ENCODE measurements at places on chromosomes 6 and 20.

DNA sequence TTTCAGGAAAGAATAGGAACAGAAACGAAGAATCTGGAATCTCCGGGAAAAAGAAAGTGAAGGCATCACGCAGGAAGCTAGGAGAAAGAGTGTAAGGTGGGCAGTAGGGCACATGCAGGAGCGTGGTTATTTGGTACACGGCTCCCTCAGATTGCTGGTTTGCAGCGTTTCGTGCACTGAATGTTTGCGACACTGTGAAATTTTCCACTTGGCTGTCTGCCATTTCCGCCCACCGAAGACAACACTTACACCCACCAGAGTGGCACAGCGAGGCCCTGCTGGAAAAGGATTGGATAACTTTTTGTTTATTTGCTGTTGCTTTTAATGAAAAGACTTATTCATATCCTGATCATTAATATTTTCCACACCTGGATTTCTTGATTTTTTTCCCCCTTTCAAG is 248.3 kb downstream of the GMPR start:
- no peak for DNase-seq

DNA sequence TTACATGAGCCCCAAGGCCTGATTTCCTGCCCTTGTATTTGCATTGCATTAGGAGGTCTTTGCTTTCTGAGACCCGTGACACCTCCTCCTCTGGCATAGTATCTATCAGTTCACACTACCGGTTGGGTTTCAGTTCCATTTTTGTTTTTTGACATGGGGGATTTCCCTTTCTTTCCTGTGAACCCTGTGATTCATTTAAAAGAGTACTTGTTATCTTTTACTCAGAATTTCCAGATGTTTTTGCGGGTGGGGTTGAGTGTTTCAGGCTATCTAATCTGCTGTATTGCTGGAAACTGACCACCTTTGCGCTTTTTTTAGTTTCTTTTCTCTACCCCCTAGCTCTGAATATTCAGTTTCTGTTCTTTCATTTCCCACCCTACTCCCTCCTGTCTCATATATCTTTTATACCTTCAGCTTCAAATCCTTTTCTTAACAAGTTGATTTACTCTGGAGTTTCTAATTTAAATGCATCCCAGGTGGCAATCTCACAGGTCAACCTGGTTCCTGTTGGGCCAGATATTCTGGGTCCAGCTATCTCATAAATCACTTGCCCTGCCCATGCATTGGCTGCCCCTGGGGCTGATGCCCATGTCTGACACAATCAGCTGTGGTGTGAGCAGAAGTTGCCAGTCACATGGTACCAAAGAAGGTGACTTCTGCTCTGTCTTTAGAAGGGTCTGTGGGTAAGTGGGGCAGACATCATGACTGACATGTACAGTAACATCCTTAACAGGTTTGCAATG is 14.3 kb upstream of the NCOA3 start:
- peak; percentile 53 for DNase-seq

- peak; percentile 67 for DNase-seq
Observed at GRCh38 chr20:53296451-53297153, 297.0 kb downstream of the ZNF217 start.

- no peak for DNase-seq
Observed at GRCh38 chr20:24275946-24276705, 193.3 kb upstream of the SYNDIG1 start.

GRCh38 chr20:54469952-54470351 is 5.4 kb upstream of the DOK5 start:
- no peak for DNase-seq

DNA sequence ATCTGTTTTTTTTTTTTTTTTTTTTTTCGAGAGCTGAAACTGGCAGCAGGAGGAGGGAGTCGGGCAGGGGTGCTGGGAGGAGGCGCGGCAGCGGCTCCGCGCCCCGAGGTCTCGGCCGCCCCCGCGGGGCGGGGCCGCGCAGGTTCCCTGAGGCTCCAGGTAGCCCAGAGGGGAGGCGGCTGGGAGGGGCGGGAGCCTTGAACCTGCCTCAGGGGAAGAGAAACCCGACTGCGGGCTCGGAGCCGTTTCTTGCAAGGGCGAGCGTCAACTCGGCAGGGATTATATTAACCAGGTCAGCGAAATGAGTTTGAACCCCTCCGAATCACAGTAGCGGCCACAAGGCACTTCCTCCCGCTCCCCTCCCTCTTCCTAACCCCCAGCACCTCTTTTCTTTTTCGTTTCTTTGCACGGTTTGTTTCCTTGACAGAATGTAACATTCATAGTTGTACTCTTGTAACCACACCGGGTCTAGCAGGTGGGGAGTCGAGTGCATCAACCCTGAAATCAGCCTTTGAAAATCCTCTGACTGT is 2.0 kb downstream of the MYB start:
- DNase-seq = peak; percentile 88

- no peak for DNase-seq
Observed at GRCh38 chr20:61668065-61668650, 397.5 kb downstream of the TAF4 start.

- DNase-seq = no peak
Observed at GRCh38 chr6:105319331-105319730, 83.6 kb downstream of the PREP start.

GRCh38 chr6:927157-927556 is 234.2 kb upstream of the EXOC2 start:
- DNase-seq = no peak

GRCh38 chr6:129661536-129662405 is 48.2 kb downstream of the ARHGAP18 start:
- DNase-seq = no peak

DNA sequence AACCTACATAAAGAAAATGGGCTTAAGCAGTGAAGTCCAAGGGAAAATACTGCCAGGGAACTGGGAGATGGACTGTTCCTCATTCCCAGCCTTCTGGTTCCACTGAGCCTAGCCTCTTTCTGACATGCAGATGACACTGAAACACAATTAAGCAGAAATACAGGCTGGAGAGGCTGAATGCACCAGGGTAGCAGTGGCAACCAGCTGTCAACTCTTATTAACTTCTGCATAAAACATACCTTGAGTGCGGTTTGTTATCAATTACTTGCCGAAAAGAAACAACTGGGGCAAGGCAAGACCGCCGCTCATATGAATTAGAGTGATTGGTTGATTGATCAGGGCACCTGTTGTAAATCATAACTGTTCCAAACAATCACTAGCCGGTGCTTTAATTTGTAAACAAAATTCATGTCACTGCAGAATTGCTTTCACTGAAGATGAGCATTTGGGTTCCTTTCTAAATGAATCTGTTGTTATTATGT is 16.3 kb downstream of the TFAP2B start:
- DNase-seq = no peak

DNA sequence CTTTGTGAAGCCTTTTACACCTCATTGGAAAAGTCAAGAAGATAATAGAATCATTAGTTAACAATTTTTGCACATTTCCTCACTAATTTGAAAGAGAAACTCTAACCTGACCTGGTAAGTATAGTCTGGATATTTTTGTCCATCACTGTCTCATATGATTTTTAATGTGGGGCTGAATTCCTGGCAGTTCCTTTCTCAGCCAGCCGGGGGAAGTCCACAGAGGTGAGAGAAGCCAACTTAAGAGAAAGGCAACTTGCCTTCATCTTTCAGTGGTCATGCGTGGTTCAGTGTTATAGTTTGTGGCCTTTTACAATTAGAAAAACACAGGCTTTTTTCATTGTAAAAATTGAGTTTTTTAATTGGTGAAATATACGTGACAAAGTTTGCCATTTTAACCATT is 80.6 kb downstream of the CDYL start:
- no peak for DNase-seq

GRCh38 chr20:58361481-58362205 is 27.4 kb upstream of the VAPB start:
- no peak for DNase-seq

GRCh38 chr20:17100506-17100905 is 126.3 kb upstream of the PCSK2 start:
- no peak for DNase-seq

- no peak for DNase-seq
Observed at GRCh38 chr6:160042014-160042773, 73.3 kb downstream of the IGF2R start.

GRCh38 chr20:35463455-35464300 is 8.3 kb downstream of the CEP250 start:
- peak; percentile 42 for DNase-seq

DNA sequence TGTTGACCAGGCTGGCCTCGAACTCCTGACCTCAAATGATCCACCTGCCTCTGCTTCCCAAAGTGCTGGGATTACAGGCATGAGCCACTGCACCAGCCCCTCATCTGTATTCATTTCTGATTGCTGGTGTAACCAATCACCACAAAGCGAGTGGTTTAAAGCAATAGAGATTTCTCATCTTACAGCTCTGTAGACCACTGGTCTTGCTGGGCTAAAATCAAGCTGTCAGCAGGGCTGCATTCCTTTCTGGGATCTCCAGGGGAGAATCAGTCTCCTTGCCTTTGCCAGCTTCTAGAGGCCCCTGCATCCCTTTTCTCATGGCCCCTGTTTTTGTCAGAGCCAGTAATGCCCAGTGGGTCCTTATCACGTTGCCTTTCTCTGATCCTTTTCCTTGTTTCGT is 49.9 kb upstream of the PMEPA1 start:
- DNase-seq = no peak

DNA sequence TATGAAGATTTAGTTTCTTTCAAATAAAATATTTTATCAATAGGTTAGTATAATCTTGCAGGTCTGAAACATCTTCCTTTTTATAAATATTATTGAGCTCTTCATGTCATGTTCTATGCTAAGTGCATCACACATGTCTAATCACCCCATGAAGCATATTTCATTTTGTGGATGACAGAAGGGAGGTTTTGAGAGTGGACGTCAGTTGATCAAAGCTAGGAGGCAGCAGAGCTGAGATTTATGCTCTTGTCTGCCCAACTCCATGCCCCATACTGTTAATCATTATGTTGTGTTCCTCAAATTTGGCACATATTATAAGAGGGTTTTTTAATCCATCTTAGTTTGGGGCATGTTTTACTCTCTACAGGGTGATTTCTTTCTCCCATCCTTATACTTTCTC is 22.7 kb downstream of the DSE start:
- no peak for DNase-seq

GRCh38 chr6:150659046-150659763 is 59.5 kb downstream of the PLEKHG1 start:
- DNase-seq = no peak

DNA sequence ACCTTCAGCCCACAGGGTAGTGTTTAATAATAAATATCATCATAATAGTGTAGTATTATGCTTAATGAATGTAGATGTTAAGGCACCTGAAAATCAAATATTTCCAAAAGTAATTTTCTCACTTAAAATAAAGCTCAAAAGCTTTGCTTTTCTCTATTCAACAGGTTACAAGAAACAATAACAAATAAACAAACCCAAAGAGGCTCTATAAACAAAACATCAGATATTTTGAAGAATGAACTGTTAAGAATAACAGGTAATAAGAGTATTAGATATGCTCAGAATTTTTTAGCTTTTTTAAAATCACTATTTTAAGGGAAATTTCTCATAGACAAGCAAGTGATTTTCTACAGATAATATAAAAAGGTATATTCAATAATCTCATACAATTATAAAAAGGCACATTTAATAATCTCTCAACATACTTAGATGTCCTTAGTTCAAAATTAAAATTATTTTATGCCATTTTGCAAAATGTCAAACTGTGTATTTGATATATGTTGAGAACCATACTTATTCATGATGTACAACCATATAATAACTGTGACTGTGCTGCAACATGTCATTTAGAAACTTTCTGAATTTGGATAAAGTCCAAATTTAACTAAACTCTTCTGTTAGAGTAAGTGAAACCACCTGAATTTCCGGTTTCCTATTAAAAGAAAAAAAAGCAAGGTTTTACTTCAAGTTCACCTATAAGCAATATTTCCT is 35.8 kb downstream of the PHIP start:
- DNase-seq = no peak

GRCh38 chr6:13268913-13269518 is 59.3 kb downstream of the TBC1D7 start:
- no peak for DNase-seq

DNA sequence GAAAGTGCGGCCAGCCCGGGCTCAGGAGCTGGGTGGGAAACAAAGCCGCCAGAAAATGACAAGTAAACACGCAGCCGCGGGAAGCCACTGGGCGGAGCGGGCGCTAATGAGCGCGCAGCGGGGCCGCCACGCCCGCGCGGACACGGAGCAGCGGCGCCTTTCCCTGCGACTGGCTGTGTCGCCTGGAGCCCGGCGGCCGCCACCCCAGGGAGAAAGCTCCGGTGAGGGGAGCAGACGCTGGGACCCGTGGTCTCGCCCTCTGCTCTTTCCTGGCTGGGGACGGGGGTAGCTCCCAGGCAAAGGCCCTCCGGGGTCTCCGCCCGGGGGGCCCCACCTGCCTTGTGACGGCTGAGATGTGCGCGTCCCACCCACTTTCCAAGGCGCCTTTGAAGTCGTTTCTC is 54.9 kb downstream of the PRR18 start:
- no peak for DNase-seq

GRCh38 chr20:8399947-8400346 is 267.9 kb downstream of the PLCB1 start:
- DNase-seq = no peak

GRCh38 chr6:32472781-32473375 is 33.2 kb downstream of the HLA-DRA start:
- DNase-seq = no peak

- DNase-seq = no peak
Observed at GRCh38 chr6:138104618-138105213, 2.5 kb downstream of the PERP start.
